Activated CD4-positive, alpha-beta T cell treated with anti-CD3 and anti-CD28 coated beads, Interleukin-2, amount 10 ng/mL, durations not matched to agents 7 days and 5 days (primary cell): ENCODE measurements at places on chromosomes 1 and 21.
A peak's percentile ranks its signal among the peaks of the same experiment; 100 is the strongest.

DNA sequence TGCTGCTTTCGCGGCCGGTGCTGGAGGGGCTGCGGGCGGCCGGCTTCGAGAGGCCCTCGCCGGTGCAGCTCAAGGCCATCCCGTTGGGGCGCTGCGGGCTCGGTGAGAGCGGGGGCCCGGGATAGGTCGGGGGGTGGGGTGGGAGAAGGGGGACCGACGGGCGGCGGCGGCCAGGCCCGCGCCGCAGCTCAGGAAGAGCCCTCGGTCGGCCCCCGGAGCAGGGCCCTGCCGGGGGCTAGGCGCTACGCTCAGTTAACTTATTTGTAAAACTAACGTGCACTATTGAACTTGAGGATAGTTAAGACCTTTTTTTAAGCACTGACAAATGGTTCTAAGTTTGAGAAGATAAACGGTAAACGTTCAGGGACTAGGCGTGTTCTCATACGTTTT is 418 bp downstream of the DDX20 start:
- no peak for DNase-seq
- peaks cover 25% of the 10 kb centered on the region for H3K36me3 ChIP-seq
- H3K27ac ChIP-seq: peak overlapping the region; percentile 96
- peak overlapping the region; percentile 86 for H3K4me3 ChIP-seq
- H3K4me1 ChIP-seq: peaks cover 54% of the 10 kb centered on the region

DNA sequence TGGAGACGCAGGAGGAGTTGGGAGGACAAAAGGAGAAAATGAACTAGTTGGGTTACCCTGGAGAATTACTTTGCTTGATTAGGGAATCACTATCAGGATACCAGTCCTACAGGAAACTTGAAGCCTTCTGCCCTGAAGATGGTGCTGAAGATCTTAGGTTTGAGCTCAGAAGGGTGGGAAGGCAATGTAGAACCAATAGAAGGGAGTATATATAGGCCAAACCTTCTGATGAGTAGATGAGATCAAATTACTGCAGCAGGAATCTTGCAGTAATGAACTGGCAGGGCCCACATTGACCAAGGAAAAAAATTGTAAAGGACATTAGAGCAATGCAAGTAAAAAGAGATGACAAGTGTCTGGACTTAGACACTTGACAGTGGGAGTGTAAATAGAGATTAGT is 116.3 kb upstream of the CACYBP start:
- H3K27me3 ChIP-seq: no peaks in the 10 kb centered on the region
- no peaks in the 10 kb centered on the region for H3K4me1 ChIP-seq
- DNase-seq: no peak
- H3K4me3 ChIP-seq: no peak overlapping the region
- no peak overlapping the region for H3K27ac ChIP-seq

DNA sequence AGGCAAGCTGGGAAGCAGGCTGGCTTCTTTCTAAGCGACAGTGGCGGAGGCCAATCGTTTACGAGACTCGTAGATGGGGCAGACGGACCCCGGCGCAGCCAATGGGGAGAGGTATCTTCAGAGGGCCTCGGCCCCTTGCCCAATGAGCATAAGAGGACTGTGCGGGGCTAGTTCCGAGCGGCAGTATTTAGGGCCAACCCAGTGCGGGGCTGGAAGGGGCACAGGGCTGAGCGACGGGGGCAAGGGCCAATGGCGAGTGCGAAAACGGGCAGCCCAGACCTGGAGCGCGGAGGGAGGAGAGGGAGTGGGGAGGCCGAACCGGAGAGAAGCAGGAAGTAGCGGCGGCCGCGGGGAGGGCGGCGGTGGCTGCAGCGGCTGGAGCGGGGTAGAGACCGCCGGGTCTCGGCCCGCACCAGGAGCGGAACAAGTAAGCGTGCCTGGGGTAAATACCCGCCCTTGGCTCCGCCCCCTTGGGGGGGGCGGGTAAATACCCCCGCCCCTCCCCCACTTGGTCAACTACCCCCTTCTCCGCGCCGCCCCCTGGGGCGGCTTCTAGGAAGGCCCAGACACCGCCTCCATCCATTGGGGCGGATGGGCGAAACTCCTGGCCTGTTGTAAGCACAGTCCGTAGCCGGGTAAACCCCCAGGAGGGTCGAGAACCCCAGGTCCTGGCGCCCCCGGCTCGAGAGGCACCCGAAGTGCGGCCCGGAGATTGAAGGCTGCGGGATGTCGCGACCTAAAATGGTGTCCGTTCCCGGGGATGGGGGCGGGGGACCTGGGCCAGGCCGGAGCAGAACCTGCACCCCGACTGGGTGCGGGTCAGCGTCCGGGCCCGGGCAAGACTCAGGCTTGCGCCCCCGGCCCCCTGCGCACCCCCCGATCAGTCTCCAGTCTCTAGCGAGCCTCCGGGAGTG is at the start of gene ZNF687:
TSS of gene ZNF687 (plus strand) at position 331 of the 914 bp plus-strand sequence. CDS start 3,993 bp downstream, outside the sequence.
- peak within 1 kb of the TSS; percentile 99 for H3K4me3 ChIP-seq
- H3K4me1 ChIP-seq: peaks cover 24% of the 10 kb centered on the region
- peak; percentile 99 for DNase-seq
- peaks cover 14% of the 10 kb centered on the region for H3K36me3 ChIP-seq
- no peaks in the 10 kb centered on the region for H3K27me3 ChIP-seq
- H3K27ac ChIP-seq: peak within 1 kb of the TSS; percentile 99

DNA sequence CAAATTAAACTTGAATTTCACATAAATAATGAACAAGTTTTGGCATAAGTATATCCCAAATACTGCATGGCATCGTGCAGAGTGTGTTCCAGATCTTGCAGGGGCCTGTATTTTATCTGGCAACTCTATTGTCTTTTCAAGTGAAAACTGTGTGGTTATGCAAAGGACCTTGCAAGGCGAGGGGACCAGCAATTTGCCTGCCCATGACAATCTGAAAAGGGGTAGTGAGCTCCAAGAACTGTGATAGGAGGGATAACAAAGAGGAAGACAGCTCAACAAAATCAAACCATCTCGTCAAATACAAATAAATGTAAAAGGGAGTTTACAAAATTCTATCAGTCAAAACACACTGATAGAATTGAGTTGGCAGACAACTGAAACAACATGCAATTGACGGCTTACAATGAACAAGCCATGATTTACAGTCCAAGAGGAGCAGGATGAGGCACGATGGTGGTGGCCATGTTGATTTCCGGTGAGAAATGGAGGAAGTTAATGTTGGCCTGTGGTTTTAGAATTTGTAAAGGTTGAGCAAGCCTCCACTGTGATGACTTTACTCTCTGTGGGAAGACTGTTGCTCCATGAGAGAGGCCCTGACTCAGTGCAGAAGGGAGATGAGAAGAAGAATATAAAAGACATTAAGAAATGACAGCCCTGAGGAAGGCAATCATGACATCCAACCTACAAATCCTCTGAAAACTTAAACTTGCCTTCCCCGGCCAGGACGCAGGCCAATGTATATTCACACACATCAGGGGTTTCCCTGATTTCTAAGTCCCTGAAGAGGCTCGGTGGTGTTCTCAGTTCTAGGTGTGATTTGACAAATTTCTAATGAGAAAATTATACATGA is 132.2 kb downstream of the ADSS2 start:
- H3K36me3 ChIP-seq: peaks cover 51% of the 10 kb centered on the region
- H3K4me3 ChIP-seq: peak overlapping the region; percentile 24
- H3K4me1 ChIP-seq: peaks cover 61% of the 10 kb centered on the region
- H3K27me3 ChIP-seq: no peaks in the 10 kb centered on the region
- peak; percentile 57 for DNase-seq

GRCh38 chr1:207903767-207904166 is 7.2 kb downstream of the CD34 start:
- no peaks in the 10 kb centered on the region for H3K36me3 ChIP-seq
- DNase-seq: no peak
- H3K4me1 ChIP-seq: peaks cover 28% of the 10 kb centered on the region
- no peak overlapping the region for H3K4me3 ChIP-seq

- no peak for DNase-seq
- H3K4me1 ChIP-seq: no peaks in the 10 kb centered on the region
- H3K27me3 ChIP-seq: no peaks in the 10 kb centered on the region
- H3K27ac ChIP-seq: no peak overlapping the region
These were observed 799.3 kb upstream of the CXADR start for GRCh38 chr21:16713331-16714117.

DNA sequence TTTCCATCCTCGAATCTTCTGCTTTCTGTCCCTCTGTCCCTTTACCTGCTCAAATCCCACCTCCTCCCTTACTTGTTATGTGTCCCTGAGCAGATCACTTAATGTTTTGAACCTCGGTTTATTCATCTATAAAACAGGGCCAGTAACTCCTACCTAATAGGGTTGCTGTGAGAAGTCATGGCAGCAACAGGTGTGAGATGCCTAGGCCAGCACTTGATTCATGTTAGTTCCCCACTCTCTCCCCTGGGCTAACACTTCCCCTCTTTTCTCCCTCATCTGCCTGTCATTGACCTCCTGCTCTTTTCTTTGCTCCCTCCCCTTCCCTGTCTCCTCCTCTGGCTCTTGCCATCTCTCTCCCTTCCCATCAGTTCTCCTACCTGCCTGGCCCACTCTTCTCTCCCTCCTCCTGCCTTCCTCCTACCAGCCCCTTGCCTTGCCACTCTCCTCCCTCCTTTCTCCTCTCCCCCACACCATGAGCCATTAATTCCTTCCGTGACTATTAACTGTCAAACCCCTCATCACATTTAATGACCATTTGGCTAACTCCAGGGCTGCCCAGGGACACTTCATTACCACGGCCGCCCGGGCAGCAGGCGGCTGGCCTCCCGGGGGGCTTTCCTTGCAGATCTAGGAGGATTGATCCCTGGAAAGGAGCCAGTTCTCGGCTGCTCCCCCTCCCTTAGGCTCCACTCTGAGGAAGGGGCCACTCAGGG is 90.6 kb upstream of the CD1D start:
- no peaks in the 10 kb centered on the region for H3K27me3 ChIP-seq
- no peak for DNase-seq
- H3K27ac ChIP-seq: no peak overlapping the region
- H3K4me1 ChIP-seq: no peaks in the 10 kb centered on the region
- no peaks in the 10 kb centered on the region for H3K36me3 ChIP-seq

- no peaks in the 10 kb centered on the region for H3K4me1 ChIP-seq
- H3K36me3 ChIP-seq: no peaks in the 10 kb centered on the region
- H3K27me3 ChIP-seq: peaks cover 5% of the 10 kb centered on the region
- no peak for DNase-seq
- no peak overlapping the region for H3K4me3 ChIP-seq
These were observed 24.2 kb downstream of the TRABD2B start for GRCh38 chr1:47972864-47973432.

DNA sequence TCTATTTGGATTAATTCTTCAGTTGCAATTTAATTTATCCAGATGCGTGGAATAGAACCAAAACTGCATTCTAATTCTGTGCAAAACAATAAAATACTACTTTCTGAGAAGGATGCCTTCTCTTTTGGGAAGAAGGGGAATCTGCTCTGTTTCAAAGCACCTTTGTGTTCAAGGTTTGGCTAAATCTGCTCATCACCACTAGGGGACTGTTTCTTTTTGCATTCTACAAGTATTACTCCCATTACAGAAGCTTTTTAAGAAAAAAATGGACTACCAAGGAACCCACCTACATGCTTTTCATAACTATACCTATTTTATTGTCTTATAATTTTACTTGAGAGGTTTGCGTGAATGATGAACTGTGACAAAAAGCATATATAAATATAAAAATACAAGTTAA is 18.2 kb downstream of the MRPS6 start:
- no peaks in the 10 kb centered on the region for H3K27me3 ChIP-seq
- H3K27ac ChIP-seq: no peak overlapping the region
- H3K36me3 ChIP-seq: peaks cover 45% of the 10 kb centered on the region
- DNase-seq: no peak
- peaks cover 44% of the 10 kb centered on the region for H3K4me1 ChIP-seq

- peaks cover 30% of the 10 kb centered on the region for H3K4me1 ChIP-seq
- peak overlapping the region; percentile 51 for H3K4me3 ChIP-seq
- H3K27me3 ChIP-seq: no peaks in the 10 kb centered on the region
- no peaks in the 10 kb centered on the region for H3K36me3 ChIP-seq
These were observed 5.7 kb upstream of the ZDHHC18 start for GRCh38 chr1:26820784-26821269.

- H3K4me1 ChIP-seq: no peaks in the 10 kb centered on the region
- H3K27ac ChIP-seq: no peak overlapping the region
- H3K27me3 ChIP-seq: peaks cover 42% of the 10 kb centered on the region
- H3K36me3 ChIP-seq: no peaks in the 10 kb centered on the region
- H3K4me3 ChIP-seq: no peak overlapping the region
- DNase-seq: no peak
These were observed 62.3 kb upstream of the ADARB1 start for GRCh38 chr21:45011911-45012661.
